ENCODE measurements at places on chromosomes 7 and 10.

DNA sequence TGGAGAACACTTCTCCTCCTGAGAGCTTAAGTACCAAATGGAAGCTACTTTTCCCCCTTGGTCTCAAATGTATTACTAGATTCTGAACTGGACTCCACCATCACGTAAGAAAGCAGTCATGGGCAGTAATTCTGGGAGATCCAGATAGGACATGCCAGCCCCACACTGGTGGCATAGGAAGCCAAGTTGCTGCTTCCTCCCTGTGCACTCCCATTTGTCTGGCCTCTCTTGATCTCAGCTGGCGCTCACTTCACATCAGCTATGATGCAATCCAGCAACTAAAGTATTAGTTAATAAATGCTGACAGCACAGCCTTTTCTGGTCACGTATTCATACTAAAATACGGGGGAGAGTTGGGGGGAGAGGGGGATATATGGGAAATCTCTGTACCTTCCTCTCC, 3.4 kb upstream of the IL6 start:
- DNase-seq, result no peak

- DNase-seq, result no peak
Measured at GRCh38 chr10:60597513-60597912, 180.8 kb upstream of the CDK1 start.

GRCh38 chr7:36306722-36307121, 82.9 kb upstream of the ANLN start:
- DNase-seq, result no peak

GRCh38 chr10:34476608-34477007, 338.5 kb downstream of the PARD3 start:
- no peak for DNase-seq

DNA sequence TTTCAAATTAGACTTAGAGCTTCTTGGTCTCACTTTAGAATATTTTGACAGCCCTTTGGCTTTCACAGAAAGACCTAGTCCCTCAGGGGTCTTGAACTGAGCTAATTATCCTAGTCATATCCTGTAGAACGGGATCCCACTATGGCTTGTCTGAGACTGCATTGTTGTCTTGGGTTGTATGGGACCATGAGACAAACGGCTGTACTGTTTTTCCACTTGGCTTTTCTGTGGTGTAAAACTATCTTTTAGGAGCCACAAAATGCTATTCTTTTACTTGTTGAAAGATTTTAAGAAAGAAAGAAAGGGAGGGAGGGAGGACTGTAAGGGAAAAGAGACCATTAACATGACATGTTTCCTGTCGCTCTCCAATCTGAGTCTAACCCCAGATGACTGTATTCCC, 432.5 kb downstream of the AUTS2 start:
- no peak for DNase-seq

- DNase-seq, result no peak
Measured at GRCh38 chr10:24352399-24352798, 143.5 kb downstream of the KIAA1217 start.
